Forelimb muscle (tissue), 1 donor: ENCODE measurements at places on chromosomes 4 and X. TPM values are rescaled to one million over a fixed set of nuclear protein-coding genes. Genes with fewer than 3 reads are reported as not detected.
A peak's percentile ranks its signal among the peaks of the same experiment; 100 is the strongest.

- DNase-seq, result no peak
These were observed 130.6 kb upstream of the FAT1 start for GRCh38 chr4:186854256-186854655.

GRCh38 chrX:20374900-20375438 is 108.3 kb upstream of the RPS6KA3 start:
- no peak for DNase-seq

- no peak for DNase-seq
These were observed 228.6 kb upstream of the BCOR start for GRCh38 chrX:40326186-40326965.

DNA sequence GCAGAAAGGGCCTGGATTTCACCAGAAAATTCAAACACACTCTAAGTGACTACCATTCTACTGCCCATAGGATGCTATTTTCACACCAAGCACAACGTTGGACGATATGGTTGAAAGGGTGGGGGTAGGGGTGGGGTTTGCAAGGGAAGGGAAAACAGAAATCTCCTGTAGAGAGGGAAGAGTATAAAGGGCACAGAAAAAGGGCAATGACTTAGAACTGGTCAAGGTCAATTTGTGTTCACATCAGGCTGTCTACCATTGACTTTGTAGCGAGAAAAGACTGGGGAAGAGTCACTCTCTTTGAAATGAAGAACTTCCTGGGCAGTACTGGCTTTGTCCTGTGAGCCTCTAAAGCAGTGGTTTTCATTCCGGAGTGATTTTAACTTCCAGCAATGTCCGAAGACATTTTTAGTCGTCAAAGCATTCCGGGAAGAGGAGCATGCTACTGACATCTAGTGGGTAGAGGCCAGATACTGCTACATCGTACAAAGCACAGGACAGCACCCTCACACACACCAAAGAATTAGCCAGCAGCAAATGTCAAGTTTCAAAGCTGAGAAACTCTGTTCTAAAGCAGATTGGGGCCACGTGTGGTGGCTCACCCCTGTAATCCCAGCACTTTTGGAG is 48.4 kb upstream of the SLC7A3 start:
- DNase-seq, result no peak

- DNase-seq, result no peak
These were observed 66.0 kb upstream of the C4orf54 start for GRCh38 chr4:99723612-99724011.

DNA sequence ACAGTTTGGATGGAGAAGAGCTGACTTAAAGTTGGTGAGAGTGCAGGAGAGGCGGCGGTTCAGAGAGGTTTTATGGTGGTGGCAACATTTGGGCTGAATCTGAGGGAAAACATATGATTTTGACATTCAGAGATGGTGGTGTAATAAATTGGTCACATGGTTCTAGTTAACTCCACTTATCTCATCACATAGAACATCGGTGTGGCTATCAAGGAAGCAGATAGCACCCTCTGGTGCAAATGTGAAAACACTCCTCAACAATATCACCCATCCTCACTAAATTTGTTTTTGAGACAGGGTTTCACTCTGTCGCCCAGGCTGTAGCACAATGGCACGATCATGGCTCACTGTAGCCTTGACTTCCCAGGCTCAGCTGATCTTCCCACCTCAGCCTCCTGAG is 28.8 kb downstream of the SUPT20HL2 start:
- no peak for DNase-seq

- no peak for DNase-seq
These were observed 513.7 kb downstream of the RPA4 start for GRCh38 chrX:97397371-97397770.

DNA sequence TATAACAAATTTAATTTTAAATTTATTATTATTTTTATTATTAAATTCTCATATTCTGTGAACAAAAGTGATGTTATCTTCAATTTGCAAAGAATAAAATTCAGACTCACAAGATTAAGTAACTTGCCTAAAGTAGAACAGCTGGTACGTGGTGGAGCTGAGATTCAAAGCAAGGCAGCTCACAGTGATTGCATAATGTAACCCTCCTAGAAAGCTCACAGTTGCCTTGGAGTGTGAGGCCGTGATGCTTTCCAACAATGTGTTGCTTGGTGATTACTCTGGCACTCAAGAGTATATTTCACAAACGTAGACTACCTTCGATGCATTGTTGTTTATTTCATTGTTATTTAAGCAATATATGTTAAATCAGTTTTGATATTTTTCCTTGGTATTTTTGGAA is 1039.2 kb upstream of the PABPC4L start:
- DNase-seq, result no peak

GRCh38 chrX:48631376-48632090 is 34.2 kb downstream of the WDR13 start:
- DNase-seq, result peak; percentile 79

GRCh38 chrX:129996120-129996519 is 13.7 kb downstream of the BCORL1 start:
- no peak for DNase-seq

GRCh38 chr4:30770049-30770549 is 49.9 kb downstream of the PCDH7 start:
- DNase-seq, result peak; percentile 89

- DNase-seq, result no peak
These were observed 81.9 kb downstream of the RBM47 start for GRCh38 chr4:40547789-40548132.

Gene PPEF1
- polyA plus RNA-seq, result 0.61 TPM

Gene IL13RA2
- 0.25 TPM for polyA plus RNA-seq

Gene MAGEE1
- 2.6 TPM for polyA plus RNA-seq

Gene F9
- not detected for polyA plus RNA-seq

Gene IQSEC2
- 19.9 TPM for polyA plus RNA-seq

Gene TREX2
- 0.20 TPM for polyA plus RNA-seq

Gene GYPE
- 1.4 TPM for polyA plus RNA-seq
